ENCODE measurements at places on chromosomes 4 and X.

DNA sequence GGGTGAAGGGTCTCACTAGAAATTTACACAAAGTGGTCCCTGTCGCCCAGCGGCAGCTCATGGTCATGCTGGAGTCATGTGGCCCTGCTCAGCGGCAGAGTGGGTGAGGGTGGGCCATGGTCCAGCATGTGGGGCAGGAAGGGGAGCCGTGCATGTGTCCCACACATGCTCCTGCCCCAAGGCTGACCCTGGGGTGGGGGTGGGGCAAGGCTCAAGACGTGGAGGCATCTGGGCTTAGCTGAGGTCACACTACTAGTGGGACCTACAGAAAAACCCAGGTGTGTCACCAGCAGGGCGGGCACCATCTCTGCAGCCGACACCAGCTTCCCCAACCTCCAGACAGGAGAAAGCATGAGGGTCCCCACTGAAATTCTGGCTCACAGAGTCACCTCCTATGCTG, 42.4 kb downstream of the EVC start:
- no peak for DNase-seq

GRCh38 chrX:92270936-92271855, 492.0 kb downstream of the PCDH11X start:
- DNase-seq, result no peak

- DNase-seq, result peak; percentile 83
Observed at GRCh38 chrX:7925867-7926472, 1.2 kb downstream of the PNPLA4 start.

DNA sequence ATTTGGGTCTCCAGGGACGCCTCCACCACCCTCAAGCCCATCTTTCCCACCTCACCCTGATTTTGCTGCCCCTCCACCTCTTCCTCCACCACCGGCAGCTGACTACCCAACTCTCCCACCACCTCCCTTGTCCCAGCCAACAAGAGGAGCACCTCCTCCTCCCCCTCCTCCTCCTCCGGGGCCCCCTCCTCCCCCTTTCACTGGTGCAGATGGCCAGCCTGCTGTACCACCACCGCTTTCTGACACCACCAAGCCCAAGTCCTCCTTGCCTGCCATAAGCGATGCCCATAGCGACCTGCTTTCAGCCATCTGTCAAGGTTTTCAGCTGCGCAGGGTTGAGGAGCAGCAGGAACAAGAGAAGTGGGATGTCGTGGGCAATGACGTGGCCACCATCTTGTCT, 32.4 kb upstream of the ZNF81 start:
- no peak for DNase-seq

DNA sequence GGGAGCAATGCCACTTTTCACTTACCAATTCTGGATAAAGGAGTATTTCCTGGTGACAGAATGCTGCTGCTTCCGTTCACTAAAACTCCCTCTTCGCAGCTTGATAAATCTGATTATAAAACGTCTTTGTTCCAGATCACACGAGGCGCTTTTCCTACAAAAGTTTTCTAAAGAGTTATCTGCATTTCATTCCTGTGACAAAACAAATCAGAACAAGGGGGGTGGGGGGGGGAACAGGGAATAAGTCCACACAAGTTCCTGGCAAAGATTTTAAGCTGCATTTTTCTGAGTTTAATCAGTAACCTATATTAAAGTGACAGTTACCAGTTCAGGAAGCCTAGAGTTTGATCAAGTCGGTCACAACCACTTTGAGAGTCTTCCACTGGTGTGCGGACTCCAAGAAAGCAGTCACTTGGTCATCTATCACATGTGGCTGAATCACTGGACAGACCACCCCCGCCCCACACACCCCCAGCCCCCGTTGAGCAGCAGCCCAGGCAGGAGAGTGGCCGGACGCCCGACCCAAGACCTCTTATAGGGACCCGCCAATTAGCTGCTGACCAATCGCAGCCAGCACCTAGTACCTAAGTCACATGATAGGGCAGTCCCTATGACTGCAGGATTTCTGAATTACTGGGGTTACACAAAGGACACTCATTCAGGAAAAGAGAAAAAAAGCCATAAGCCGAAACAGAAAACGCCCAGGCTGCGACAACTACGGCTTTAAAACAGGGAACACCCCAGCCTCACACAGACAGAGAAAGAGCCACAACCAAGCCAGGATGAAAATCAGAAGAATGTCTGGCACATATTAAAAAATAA, 569.3 kb upstream of the DIPK2B start:
- DNase-seq, result peak; percentile 14

GRCh38 chr4:3526456-3526855, 5.8 kb downstream of the LRPAP1 start:
- DNase-seq, result no peak

GRCh38 chrX:57282568-57282967, 3.9 kb upstream of the FAAH2 start:
- DNase-seq, result no peak

DNA sequence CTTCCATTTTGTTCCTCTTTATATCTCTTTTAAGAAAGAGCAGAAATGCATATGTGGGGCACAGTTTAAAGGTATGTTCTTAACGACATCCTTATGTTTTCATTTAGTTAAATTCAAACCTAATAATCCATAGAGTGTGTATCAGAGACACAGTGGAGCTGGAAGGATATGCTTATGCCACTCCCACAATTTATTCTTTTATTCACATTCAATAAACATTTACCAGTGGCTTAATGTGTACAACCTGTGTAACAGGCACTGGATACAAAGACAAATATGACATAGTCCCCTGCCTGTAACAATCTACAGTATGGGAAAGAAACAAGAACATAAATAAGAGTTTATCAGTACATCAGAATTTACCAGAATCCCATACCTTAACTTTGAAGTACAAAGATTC, 22.4 kb upstream of the CORIN start:
- DNase-seq, result no peak

GRCh38 chr4:156501962-156502361, 469.6 kb downstream of the PDGFC start:
- no peak for DNase-seq

DNA sequence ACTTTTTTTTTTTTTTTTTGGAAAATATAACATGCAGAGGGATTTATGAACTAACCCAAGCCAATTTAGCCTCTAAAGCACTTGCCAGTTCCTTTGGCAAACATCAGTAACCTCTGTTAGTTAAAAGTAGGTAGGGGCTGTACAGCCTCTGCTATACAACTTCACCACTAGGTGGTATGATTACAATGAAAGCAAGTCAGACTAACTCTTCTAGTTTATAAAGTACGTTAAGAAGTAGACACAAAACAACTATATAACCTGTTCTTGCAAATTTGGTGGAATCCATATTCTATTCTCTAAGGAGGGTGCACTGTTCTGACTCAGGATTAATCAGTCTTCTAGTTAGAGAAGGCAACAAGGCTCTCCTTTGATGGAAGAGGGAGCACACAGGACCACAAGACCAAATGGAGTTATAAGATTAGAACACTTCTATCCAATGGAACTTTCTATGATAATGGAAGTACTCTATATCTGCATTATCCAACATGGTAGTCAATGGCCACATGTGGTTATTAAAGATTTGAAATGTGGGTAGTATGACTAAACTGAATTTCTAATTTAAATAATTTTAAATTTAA, 12.8 kb downstream of the AIMP1 start:
- no peak for DNase-seq

- no peak for DNase-seq
Observed at GRCh38 chrX:40184968-40185367, 87.2 kb upstream of the BCOR start.

- DNase-seq, result no peak
Observed at GRCh38 chr4:124060261-124060918, 652.1 kb downstream of the ANKRD50 start.

DNA sequence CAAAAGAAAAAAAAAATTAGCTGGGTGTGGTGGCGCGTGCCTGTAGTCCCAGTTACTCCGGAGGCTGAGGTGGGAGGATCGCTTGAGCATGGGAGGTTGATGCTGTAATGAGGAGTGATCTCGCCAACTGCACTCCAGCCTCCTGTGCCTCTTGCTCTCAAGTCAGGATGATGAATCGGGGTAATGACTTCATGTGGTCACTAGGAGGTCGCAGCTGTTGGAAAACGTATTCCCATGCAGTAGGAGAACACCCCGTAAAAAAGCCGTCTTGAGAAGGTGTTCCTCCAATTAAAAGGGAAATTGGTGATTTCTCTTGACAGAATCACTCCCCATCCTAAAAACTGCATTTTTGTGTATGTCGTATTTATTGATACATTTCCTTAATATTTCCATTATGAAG, 2.2 kb downstream of the CCNB3 start:
- no peak for DNase-seq

DNA sequence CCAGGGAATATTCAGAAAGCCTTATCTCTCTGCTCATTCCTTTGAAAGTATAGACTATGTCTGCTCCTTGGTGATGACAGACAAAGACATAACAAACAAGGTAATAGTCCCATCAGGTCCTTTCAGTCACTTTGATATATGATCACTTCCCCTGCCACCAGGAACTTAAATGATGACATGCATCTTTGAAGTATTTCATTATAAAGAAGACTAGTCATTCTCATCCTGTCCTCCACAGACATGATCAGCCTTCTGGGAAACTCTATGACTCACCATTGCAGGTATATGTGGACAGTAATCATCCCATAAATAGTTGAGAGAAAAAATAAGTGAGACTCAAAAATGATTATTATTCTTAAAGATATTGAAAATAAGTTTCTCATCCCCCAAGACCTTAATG, 117.5 kb upstream of the VCX2 start:
- DNase-seq, result no peak

DNA sequence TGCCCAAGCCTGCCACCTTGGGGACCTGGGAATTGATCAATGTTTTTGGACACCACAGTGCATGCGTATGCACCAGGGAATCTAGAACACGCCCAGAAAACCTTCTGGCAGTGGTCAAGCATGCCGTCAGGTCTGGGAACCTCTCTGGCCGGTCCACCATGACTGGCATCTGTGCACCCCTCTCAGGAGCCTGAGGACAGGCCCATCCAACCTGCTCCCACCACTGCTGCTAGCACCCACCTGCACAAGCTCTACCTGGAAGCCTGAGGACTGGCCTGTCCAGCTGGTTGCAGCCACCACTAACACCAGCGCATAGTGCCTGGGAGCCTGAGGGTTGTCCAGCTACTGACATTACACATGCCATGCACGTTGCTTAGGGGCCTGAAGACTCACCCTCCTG, 162.1 kb upstream of the GALNTL6 start:
- no peak for DNase-seq

DNA sequence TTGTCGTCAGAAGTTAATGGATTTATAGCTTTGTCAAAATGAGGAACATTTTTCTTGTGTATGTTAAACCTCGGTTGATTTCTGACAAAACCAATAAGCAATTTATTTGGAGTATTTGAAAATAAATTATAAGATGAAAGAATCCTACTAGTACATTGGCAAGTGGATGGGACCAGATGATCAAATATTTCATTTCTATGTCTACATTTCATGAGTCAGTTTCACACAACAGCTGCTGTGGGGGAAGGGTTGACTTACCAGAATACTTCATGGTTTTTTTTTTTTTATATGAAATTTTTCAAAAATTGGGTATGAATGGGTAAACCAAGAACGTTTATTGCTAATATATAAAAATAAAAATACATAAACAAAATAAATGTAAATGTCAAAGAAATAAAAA, 39.4 kb downstream of the RAPGEF2 start:
- no peak for DNase-seq

DNA sequence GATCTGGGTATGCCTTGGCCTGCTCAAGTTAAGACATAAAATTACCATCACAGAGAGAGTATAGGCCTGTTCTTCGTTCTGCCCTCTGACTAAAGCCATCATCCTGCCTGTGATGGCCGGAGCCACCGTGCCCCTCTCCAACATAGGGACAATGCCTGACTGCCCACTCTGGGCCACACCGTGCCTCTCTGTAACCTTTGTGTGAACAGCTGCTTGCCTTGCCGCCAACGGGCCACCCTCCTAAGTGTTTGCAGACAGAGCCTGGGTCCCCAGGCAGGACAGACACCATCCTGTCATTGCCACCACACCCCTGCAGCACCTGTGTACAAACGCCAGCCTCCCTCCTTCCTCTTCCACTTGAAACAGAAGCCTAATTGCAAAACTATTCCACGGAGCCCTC, 298.7 kb upstream of the TENM3 start:
- no peak for DNase-seq

GRCh38 chr4:112105201-112105969, 39.9 kb upstream of the FAM241A start:
- DNase-seq, result no peak

DNA sequence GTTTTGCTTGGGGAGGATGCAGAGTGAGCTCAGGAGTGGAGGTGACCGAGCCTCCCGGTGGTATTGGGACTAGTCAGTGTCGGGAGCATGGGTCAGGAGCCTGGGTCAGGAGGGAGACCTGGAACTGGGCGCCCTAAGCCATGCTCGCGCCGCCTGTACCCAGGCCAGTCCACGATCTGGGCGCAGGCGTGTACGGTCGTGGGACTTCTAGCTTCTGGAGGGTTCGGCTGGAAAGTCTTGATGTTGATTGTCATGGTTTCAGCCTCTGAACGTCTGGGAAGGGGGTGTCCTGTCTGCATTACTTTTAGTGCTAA, 244 bp downstream of the EIF2S3 start:
- no peak for DNase-seq

- DNase-seq, result no peak
Observed at GRCh38 chr4:154953691-154954090, 172.6 kb downstream of the RBM46 start.

DNA sequence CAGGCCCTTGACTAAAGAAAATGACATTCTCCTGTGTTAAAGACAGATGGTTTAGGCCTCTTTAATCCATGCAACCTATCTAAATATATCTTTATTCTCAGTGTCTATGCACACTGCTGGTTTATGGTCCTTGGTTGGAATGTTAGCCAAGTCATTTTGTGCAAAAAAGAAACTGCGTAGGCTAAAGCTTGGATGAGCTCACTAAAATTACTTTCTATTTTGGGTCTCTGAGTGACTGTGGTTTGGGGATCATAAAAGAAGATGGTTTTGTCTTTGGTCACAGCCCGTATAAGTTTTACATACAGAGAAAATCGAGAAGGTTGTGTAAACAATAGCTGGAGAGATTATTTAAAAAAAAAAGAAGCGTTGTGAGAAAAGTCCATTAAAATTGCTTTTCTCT, 443.6 kb downstream of the UBE2NL start:
- no peak for DNase-seq

DNA sequence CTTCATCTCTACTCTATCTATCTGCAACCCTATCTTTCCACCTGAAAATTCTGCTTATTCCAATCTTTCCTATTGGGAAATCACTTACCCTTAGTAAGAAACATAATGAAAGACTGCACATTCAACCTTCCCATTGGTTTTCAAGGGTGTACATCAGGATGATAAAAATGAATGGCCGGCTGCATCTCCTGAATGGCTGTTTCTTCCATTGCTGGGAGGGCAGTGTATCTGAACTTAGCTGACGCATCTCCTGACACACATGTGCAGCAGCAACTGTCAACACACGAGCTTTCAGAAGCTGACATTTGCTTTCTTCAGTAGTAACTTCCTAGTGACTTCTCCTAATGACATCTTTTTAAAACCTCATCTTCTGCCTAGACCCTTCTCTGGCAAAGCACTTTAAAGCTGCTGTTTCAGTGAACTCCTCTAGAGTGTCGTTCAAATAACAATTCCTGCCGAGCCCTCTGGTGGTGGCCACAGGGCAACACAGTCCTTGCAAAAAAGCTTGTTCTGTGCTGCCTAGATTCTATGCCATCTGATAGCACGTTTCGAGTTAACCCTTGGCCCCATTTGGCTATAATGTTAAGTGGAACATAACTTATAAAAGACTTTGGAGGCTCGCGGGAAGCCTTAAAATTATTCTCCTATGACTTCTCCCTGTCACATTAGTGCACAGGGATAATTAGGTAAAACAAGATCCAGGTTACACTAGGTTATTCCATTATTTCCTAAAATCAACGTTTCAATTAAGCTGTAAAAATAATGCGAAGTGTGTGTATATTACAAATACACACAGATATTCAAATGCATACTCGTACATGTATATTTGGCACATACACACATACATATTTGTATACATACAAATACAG, 2340.7 kb downstream of the PCDH7 start:
- DNase-seq, result peak; percentile 58
